ENCODE measurements at places on chromosomes 2 and 18.

- no peak for DNase-seq
These were observed 23.7 kb upstream of the ROCK2 start for GRCh38 chr2:11368059-11368572.

DNA sequence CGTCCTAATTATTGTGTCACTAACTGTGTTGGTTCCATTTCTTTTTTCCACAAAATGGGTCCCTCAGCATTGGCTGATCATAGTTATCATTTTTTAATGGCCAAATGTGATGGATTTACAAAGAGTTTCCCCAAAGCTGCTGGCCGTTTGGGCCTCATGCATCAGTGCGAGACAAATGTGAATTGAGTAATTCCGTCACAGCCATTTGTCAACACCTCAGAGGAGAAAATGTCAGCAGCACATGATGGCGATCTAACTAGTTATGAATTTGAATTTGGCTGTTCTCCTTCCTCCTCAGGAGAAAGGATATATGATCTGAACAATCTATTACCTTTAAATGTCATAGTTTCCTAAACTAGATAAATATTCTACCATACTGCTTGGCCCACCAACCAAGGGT lies 54.9 kb upstream of the SP3 start:
- no peak for DNase-seq

GRCh38 chr2:27756544-27757498 lies 14.7 kb upstream of the MRPL33 start:
- DNase-seq = no peak

- DNase-seq = no peak
These were observed 54.4 kb upstream of the CWC22 start for GRCh38 chr2:180061546-180061945.

DNA sequence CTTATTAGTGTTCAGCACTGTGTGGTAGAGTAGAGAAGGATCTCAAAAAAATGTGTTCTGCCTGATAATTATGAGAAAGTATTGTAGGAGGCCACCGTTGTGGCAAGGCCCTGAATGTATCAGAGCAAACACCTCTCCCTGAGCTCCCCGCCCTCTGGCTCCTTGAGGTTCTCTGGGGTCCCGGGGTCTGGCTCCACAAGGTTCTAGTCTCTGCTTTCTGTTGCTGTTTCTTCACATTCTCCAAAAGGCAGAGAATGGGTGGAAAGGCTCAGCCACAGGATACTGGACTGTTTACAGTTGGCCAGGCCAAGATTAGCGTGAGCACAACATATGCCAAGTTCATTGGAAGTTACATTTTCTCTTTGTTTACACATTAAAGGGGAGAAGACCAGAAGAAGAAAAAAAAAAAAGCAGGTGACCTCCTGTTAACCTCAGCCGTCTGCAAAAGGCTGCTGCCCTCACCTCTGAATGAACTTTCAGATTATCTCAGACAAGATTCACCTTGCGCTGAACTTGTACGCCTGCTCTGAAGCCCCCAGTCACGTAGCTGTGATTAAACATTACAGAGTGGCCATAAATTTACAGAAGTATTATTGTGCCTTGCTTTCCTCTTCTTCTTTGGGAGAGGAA lies 56.6 kb upstream of the CYP26B1 start:
- DNase-seq = no peak

DNA sequence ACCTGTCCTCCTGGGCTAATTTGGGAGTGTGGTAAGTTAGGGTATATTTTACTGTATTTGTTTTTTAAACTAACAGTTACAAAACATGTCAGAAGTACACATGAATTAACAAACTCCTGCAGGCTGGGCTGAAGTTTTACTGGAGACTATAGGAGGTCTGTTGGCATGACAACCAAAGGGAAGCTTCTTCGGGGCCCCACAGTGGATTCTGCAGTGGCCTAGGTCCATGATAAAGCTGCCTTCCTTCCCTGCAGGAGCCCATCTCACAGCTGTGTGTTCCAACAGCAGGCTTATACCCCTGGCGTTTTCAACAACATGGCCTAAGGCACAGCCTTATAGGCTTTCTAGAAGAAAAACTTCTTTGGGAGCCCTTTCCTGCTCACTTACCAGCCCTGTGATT lies 128.0 kb upstream of the SETBP1 start:
- DNase-seq = no peak

GRCh38 chr2:99569386-99569785 lies 79.6 kb upstream of the REV1 start:
- DNase-seq = no peak

DNA sequence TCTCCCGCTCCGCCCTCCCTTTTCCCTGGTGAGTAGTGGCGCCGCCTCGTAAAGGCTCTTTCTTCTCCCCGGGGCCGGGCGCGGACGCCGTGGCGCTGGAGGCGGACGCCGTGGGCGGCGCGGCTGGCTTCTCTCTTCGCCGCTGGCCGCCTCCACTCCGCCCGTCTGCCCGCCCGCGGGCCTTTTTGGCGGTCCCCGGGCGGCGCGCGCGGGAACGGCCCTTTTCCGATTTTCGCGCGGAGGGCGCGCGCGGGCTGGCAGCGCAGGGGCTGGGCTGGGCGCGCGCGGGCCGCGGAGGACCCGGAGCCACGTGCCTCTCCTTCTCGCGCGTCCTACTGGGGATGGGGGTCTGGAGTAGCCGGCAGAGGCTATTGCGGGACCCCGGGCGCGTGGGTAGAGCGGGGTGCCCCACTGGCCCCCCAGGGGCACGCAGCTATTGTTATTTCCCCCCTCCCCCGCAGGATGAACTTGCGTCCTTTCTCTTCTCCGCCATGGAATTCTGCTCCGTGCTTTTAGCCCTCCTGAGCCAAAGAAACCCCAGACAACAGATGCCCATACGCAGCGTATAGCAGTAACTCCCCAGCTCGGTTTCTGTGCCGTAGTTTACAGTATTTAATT lies 472 bp downstream of the SLC20A1 start:
- DNase-seq = no peak

DNA sequence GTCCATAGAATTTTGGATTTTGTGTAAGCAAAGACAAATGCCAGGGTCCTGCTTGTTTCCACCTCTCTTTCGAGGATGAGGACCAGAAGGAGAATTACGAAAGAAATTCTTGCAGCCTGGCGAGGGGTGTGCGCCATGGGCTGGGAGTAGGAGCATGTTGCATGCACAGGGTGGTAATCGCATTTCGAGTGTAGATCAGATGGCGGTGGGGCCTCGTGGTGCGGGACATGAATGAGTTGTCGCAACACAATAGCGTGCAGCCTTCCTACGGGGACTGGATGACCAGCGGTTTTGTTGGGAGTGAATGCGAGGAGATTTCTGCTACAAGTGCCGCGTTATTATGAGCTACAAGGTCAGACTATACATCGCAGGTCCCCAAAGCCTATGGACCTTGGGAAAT lies 4.2 kb upstream of the EN1 start:
- no peak for DNase-seq

- no peak for DNase-seq
These were observed 642.7 kb downstream of the NR4A2 start for GRCh38 chr2:155689791-155690190.

DNA sequence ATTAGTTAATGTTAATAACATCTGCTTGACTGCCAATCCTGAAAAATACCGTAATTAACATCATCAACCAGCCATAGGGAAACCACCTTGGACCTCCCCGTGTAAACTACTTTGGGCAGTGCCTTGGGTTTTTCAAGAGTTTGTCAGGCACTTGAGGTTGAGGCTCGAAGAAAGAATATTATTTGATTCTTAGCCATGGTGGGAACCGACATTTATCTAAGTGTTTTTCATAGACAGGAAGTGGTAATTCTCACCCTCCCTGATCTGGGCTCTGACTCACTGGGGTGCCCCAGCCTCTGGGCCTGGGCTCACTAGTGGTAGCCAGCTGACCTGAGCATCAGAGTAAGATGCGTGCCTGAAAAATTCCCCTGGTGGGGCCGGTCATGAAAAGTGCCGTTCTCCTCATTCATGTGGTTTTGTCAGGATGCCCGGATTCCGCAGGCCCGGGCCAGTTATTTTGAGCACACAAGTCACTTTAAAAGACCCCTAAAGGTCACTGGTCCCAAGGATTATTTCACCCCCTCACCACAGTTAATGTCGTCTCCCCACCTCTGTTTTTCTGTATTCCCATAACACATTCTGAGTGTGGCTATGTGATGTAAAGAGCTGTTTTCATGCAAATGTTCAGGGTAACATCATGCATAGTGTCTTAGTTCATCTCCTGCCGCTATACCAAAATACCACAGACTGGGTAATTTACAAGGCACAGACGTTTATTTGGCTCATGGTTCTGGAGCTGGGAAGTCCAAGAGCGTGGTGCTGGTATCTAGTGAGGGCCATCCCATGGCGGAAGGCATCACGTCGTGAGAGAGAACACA lies 21.6 kb upstream of the SPATA3 start:
- DNase-seq = no peak

DNA sequence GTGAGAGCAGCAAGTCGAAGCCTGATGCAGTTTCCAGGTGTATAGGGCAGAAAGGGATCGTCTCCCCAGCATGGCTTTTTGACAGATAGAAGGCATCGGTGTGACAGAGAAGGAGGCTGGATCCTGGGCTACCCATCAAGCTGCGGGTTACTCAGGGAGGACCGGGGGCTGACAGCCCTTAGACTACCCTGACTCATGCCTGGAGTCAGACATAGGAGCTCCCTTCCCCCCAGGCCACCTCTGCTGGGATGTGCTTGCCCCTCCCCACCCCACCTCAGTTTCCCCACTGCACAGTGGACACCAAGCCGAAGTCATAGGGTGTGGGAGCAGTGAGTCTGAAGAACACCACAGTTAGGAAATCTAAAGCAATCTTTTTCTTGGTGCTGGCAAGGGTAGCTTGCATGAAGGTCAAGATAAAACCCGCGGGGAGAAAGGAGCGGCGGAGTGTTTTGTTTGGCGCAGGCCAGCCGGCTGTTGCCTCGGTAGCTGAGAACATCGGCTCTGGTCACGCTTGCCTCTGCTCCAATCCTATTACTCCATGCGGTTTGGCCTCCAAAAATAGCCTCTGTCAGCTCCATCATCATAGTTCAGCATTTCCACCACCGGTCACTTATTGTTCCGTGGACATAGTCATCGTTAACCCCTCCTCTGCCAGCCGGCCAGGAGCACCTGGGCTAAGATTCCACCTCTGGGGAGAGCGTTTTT lies 169.2 kb upstream of the GLI2 start:
- DNase-seq = no peak

GRCh38 chr18:6835345-6835744 lies 105.8 kb downstream of the ARHGAP28 start:
- no peak for DNase-seq

GRCh38 chr2:177245010-177245422 lies 19.5 kb downstream of the NFE2L2 start:
- no peak for DNase-seq

- no peak for DNase-seq
These were observed 62.3 kb upstream of the BOD1L2 start for GRCh38 chr18:57084331-57085271.

DNA sequence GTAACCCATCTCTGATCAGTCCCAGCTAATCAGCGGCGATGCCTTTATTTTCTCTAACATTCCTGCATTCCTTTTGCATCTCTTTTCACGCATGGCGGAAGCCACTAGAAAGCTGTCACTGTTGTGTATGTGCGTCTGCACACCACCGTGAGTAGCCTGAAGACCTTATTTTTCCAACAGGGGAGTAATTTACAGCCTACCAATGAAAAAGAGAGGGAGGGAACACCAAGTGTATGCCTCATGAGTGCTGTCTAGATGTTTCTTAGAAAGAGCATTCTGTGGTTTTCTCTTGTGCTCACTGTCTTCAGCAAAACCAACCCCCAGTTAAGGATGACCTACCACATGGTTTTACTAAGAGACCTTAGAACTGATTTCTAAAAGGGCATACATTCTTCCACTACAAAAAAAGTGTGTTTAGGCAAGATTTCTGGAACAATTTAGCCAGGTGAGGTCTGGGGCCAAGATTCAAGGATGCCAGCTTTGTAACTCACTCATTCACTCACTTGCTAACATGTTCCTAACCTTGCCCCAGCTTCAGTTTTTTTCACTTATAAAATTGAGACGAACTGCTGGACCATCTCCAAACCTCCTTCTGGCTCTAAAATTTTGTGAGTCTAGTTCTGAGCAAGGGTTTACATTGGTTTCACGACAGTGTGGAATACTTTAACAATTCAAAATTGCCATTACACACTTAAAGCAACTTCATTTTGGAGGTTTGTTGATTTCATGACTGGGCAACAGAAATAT lies 51.4 kb downstream of the BCL2 start:
- DNase-seq = no peak

GRCh38 chr2:6148882-6149281 lies 456.7 kb downstream of the SOX11 start:
- DNase-seq = no peak

DNA sequence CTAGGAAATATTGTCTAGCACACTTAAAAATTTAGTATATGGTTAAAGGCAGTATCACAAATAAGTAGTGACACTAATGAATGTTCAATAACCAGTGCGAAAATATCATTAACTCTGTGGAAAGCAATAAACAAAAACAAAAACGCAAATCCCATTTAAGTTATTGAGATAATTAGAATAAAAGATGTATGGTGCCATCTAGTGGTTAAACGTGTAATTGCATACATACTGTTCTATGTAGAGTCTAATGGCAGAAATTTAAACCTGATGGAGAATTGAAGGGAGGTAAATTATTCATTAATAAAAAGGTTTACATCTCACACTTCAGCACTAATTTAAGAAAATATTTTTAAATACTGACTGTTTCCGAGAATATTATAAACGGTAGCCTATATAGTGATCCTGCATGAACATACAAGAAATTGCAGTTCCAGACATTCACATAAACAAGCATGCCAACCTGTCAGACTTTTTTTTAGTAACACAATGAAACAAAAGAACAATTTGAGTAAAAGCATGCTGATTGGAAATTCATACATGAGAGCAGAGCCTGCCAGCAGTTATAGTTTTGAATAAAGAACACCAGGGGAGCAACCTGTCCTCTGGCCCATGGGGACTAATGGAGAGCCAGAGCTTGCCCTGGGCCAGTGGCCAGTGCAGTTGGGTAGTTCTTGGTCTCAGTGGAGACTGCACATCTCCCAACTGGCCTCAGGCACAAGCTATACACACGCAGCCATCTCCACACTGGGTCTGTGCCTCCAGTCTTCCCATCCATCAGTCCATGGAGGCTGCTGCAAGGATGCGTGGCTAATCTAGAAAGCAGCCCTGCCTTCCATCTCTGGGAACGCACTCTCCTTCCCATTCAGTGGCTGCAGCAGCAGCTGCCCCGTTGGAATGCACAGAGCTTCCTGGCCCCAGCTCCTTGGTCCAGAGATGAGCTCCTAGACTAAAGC lies 28.0 kb downstream of the GCG start:
- no peak for DNase-seq

Data from endothelial cell (in vitro differentiated cells).